ENCODE measurements at places on chromosomes 7 and 10.
A peak's percentile ranks its signal among the peaks of the same experiment; 100 is the strongest.

DNA sequence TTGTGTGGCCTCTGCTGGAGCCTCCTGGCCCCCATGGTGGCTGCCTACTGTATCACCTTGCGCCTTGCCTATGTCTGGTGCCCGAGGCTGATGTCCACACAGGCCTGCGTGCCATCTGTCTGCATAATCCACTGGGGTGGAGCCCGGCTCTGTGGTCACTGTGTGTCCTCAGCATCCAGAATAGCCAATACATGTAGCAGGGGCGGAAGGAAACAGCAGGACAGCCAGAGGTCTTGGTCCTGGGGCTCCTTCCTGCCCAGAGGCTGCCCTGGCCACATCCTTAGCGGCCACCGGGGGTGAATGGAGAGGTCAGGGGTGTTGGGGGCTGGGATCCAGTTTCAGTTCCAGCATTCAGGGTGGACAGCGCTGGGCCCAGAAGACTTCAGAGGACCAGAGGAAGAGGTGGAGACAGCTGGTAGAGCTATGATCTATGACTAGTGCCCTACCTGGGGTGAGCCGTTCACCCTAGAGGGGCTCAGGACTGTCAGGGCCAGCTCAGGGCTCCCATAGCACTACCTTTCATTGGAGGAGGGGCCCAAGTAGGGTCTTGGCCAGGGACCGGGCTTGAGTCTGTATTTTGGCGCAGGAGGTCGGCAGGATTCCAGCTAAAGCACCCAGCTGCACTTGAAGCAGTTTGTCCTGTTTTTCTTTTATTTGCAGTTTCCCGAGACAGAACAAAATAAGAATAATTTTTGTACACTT lies 15.9 kb downstream of the YKT6 start:
- DNase-seq, result no peak

DNA sequence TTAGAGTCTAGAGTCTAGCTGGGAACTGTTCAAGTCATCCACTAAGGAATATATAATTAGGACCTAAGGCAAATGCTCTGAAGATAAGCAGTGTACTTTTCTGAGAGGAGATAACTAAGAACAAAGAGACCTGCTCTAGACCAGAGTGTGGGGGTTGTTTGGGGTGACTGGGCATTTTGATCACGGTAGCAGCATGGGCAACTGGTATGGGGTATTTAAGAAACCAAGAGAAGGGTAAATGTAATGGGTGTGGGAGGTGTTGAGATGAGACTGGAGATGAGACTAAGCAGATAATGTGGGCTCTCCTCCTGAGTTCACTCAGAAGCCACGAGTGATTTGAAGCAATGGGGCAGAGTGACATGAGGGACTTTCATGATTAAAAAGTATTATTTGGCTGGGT lies 1082.9 kb downstream of the GATA3 start:
- no peak for DNase-seq

DNA sequence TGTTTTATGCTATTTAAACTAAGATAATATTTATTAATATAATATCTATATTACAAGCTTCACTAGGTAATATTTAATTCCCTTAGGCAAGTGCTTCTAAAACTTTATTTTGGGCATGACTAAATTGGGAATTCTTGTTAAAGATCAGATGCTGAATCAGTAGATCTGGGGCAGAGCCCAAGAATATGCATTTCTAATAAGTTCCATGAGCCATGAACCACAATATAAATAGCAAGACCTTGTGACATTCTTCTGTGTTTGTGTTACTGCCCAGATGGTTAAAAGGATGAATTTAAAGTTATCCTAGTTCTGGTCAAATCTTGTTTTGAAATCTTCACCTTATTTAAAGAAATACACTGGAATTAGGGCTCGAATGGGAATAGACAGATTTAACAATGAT lies 258.4 kb upstream of the CACNA2D1 start:
- no peak for DNase-seq

GRCh38 chr10:43265799-43266721 lies 805 bp downstream of the RASGEF1A start:
- no peak for DNase-seq

DNA sequence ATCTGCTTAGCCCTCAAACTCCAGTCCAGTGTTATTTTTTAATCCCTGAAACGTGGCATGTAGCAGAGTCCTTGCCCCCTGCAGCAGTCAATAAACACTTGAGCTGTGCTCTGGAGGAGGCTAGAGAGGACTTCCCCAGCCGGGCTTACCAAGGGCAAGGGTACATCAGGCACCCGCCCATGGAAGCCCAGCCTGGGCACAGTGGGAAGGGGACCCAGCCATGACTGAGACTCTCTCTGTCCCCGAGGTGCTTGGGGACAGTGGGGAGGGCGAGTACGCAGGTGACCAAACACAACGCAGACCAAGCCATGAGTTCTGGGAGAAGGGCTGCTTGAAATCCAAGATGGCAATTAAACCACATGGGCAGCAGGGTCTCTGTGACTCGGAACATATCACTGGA lies 45.2 kb downstream of the EBF3 start:
- no peak for DNase-seq

DNA sequence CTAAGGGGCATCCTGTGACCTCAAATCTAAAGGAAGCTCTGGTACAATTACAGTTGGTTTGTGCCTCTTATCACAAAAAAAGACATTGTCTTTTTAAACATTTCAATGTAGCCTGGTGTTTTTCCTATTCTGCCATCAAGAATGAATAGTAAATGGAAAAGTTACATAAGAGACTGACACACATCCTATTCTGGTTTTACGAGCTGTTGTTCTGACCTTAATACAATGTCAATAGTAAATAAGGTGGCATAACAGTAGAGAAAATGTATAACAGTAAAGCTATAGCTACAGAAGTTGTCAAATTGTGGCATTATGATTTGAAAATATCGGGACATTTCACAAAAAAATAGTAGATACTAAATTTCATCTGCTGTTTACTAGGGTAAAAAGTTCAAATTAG lies 88.4 kb downstream of the NT5C2 start:
- DNase-seq, result no peak

GRCh38 chr10:12500381-12501303 lies 151.3 kb downstream of the CAMK1D start:
- DNase-seq, result no peak

DNA sequence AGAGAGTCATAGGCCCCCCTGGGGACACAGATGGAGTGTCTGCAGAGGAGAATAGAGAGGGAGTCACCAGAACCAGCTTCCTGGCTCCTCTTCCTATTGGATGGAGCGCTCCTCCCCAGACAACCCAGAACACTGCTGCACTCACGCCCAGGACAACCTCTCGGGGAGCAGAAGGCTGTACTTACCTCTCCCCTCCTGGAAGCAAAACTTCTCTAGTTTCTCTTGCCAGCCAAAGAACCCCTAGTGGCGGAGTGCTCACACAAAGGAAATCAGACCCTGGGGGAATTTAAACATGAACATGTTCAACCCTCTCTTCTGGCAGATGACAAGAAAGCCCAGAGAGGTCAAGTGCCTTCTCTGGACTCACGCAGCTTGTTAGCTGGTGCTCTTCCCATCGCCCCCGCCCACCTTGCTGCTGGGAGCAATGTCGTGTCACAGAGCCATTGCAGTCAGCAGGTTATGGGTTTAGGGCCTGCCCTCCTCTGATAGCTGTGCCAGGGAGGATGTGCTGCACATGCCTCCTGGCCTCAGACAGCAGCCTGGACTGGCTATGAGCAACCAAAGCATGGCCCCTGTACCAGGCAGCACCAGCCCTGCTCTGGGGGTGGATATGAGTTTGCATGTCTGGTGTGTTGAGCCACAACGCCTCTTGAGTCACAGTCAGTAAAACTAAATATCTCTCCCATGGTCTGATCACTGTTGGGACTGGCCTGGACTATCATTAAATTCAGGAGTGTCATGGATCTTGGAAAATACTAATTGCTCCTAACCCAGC lies 84.4 kb downstream of the SLIT1 start:
- DNase-seq, result no peak

- no peak for DNase-seq
These were observed 349 bp upstream of the ERVW-1 start for GRCh38 chr7:92478095-92478494.

GRCh38 chr10:88389456-88389855 lies 193.7 kb downstream of the RNLS start:
- DNase-seq, result peak; percentile 0

- DNase-seq, result no peak
These were observed 105.2 kb downstream of the NEURL1 start for GRCh38 chr10:103598654-103599115.

GRCh38 chr10:65033957-65034356 lies 1512.8 kb downstream of the REEP3 start:
- no peak for DNase-seq

DNA sequence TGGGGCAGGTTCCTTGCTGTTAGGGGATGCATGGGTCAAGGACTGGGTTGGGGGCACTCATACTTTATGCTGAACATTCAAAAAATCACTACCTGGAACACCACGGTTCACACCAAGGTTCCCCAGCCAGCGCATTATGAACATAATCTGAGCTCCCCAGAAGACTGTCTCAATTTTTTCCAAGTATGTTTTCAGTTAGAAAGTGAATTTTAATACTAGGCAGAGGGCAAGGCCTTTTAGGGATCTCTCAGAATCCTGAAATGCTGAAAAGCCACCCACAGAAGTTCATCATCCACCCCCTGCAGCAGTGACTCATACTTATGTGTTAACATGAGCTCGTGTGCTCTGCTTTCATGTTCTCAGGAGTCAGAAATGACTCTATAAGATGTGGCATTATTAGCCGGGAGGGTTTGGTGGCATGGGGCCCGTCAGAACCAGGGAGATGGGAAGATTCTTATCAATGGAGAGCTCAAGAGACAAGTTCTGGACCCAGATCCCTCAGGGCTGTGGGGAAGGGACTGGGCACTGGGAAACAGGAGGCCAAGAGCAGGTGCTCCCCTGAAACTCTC lies 185.2 kb upstream of the ITGB1 start:
- DNase-seq, result no peak

GRCh38 chr10:55400075-55400849 lies 599.2 kb upstream of the PCDH15 start:
- no peak for DNase-seq

GRCh38 chr7:128831994-128832879 lies 2.0 kb downstream of the FLNC start:
- DNase-seq, result no peak

GRCh38 chr10:70601746-70602145 lies 795 bp downstream of the PRF1 start:
- no peak for DNase-seq

Measured in NCI-H1417 treated with DMSO at 0.1 percent for 48 hours (cell line).